ENCODE measurements at places on chromosomes 12 and 14.

GRCh38 chr12:107760207-107760808 is 629 bp downstream of the PRDM4 start:
- peak; percentile 16 for DNase-seq

- no peak for DNase-seq
Measured at GRCh38 chr14:90576981-90577660, 180.3 kb downstream of the CALM1 start.

- no peak for DNase-seq
Measured at GRCh38 chr12:11981121-11981733, 89.5 kb upstream of the BCL2L14 start.

GRCh38 chr14:24159777-24160498 is 1.1 kb upstream of the IRF9 start:
- DNase-seq: no peak

DNA sequence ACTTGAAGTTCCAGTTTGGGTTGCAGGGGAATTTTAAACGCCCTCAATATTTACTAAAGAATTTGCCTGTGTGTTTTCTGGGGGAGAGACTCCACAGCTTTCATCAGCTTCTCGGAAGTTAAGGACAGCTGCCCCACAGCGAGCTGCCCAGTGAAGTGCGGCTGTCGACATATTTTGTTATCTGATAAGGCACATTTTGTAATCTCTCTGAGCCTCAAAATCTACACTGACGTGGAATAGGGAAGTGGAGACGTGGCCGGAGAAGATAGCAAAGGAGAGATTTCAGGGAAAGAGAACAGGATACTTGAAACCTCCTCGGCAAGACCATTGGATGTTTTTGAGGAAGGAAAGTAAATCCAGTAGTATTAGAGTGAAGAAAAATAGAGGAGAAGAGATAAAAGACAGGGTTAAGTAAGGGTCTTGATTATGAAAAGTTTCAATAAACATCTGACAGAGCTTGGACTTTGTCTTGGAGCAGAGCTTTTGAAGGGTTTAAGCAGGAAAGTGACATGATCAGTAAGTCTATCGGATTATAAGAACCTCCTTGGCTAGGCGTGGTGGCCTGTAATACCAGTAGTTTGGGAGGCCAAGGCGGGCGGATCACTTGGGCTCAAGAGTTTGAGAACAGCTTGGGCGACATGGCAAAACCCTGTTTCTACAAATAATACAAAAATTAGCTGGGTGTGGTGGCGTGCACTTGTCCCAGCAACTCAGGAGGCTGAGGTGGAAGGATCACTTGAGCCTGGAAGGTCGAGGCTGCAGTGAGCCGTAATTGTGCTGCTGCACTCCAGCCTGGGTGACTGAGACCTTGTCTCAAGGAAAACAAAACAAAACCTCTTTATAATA is 1.1 kb downstream of the POLR3B start:
- DNase-seq: no peak

GRCh38 chr12:100528471-100529127 is 44.9 kb upstream of the GAS2L3 start:
- no peak for DNase-seq

DNA sequence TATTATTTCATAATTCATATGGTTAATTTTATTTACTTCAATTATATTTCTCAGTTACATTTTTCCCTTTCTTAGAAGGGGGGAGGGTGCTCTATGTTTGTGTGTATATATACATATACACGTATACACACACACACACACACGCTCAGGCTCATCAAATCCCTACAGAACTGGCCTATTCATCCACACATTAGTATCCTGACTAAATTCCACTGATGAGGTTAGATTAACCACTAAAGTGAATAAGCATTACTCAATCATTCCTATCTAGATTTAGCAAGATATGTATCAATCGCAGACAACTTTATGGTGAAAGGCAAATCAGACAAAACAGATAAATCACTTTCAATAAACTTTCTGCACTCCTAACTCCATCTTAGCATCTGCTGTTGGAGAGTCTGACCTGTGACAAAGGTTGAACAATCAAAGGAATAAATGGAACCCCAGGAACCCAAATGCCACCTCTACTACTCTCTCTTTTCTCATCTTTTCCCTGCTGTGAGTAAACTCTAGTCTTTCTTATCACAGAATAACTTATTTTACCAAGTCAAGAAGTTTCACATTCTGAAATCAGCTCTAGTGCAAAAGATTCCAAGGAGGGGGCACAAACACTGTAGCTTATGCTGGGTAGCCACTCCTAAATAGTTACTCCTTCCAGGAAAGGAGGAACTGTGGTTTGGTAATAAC is 67.6 kb downstream of the RALGAPA1 start:
- no peak for DNase-seq

DNA sequence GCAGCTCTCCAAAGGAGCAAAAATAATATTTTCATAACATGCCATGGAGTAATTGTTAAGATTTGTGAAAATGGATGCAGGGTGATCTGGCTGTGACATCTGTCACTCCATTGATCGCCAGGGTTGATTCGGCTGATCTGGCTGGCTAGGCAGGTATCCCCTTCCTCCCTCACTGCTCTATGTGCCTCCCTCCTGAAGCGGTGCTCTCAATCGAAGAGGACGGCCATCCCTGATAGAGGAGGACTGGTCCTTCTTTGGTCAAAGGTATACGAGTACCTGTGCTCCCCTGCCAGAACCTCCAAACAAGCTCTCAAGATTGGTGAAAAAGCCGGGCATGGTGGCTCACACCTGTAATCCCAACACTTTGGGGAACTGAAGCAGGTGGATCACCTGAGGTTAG is 47.9 kb downstream of the VCPKMT start:
- no peak for DNase-seq

- peak; percentile 69 for DNase-seq
Measured at GRCh38 chr12:111404362-111405148, 1.2 kb upstream of the SH2B3 start.

GRCh38 chr12:31965090-31965489 is 5.9 kb downstream of the RESF1 start:
- no peak for DNase-seq

GRCh38 chr12:1723721-1724120 is 32.9 kb downstream of the ADIPOR2 start:
- DNase-seq: no peak

GRCh38 chr12:61654698-61655097 is 605.5 kb upstream of the USP15 start:
- no peak for DNase-seq

DNA sequence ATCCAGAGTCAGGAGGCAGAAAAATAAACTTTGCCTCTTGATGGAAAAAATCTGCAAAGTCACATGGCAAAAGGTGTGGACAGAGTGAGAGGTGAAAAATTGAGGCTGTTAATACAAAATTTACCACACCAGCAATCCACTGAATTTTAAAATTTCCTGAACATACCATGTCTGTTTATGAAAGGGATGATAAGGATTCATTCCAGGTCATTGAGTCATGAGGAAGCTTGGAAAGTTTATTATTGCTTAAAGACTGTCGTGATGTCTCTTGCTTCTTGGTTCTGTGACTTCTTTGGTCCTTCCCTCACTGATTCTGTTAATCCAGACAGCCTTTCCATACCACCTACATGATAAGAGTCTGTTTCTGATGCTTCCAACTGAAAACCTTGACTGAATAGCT is 73.2 kb downstream of the TTC6 start:
- no peak for DNase-seq

GRCh38 chr12:109639151-109639872 is 65.7 kb downstream of the MVK start:
- no peak for DNase-seq

- DNase-seq: no peak
Measured at GRCh38 chr12:56208006-56208405, 13.7 kb downstream of the RNF41 start.

- DNase-seq: no peak
Measured at GRCh38 chr14:63432228-63432627, 110.9 kb downstream of the PPP2R5E start.

DNA sequence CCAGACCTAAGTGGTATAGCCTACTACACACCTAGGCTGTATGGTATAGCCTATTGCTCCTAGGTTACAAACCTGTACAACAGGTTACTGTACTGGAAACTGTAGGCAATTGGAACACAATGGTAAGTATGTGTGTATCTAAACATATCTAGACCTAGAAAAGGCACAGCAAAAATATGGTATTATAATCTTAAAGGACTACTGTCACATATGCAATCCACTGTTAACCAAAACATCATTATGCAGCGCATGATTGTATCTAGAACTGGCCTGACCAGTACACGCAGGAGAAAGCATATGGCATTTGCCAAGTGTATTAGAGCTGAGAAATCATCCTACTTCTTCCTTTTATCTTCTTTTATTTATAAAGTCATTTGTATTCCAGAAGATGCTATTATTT is 75.5 kb downstream of the SLC8A3 start:
- DNase-seq: no peak

GRCh38 chr14:30994681-30995620 is 30.5 kb upstream of the AP4S1 start:
- DNase-seq: no peak

DNA sequence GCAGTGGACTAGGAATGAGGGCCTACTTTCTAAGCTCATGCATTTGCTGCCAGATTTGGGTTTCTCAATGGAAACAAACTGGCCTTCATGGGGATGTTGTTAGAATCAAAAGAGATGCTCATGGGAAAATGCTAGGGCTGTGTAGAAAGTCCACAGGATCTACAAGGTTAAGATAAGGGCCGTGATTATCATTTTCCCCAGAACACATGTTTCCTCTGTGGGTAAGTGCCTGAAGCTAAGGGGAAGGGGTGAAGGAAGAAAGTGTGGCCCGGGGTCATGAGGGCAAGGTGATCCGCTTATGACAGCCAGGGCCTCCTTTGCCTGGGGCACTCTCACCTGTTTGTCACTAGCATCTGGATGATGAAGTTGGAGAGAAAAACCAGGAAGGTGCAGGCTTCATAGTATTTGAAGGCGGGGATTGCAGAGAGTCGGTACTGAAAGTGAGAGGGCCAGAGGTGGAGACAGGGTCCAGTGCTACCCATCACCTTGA is 9.8 kb downstream of the ADCY4 start:
- DNase-seq: no peak

- DNase-seq: no peak
Measured at GRCh38 chr12:29830391-29830790, 46.6 kb upstream of the TMTC1 start.

DNA sequence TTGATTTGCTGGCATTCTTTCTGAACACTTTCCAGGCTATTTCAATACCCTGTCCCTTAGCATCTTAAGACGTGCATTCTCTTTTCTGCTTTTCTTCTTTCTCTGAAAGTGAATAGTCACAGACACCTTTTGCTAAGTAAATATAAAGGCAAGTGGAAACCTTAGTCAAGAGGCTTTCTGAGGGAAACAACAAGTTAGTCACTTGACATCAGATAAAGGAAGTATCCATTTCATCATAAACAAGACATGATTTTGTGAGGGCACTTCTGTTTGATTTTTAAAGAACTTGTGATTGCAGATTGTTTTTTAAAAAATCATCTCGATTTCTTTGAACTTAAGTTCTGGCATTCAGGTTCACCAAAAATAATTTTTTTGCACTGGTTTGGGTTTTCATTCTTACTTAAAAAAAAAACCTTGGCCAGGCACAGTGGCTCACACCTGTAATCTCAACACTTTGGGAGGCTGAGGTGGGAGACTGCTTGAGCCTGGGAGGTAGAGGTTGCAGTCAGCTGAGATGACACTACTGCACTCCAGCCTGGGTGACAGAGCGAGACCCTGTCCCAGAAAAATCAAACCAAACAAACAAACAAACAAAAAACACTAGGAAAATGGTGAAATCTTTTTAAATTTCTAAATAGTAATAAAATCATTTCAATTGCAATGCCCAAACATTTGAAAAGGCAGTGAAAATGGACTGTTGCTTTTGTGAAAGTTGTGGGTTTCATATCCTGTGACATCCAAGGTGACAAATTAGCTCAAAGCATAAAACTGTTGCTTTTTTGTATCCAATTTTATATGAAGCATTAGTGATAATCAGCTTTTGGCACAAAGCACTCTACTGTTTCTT is 8.3 kb upstream of the KLHL42 start:
- no peak for DNase-seq

GRCh38 chr12:49763006-49763591 is 21.7 kb downstream of the TMBIM6 start:
- peak; percentile 67 for DNase-seq

GRCh38 chr12:58313091-58313855 is 371.9 kb downstream of the ATP23 start:
- no peak for DNase-seq

DNA sequence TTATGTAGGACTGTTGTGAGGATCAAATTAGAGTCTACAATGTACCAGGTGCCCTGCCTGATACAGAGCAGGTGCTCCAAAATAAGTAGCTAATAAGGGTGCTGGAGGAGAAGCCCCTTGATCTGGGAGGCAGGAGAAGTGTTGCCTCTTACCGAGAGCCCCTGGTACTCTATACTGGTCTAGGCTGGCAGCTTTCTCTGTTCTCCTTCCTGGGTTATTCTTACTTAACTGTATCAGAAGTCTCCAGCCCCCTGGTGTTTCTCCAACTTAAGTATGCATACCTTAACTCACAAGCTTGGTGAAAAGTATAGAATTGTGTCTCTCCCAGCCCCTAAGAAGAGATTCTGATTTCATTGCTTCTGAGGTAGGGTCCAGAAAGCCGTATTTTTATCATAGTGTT is 254.9 kb downstream of the LRIG3 start:
- no peak for DNase-seq

GRCh38 chr12:115617391-115617790 is 660.1 kb downstream of the MED13L start:
- DNase-seq: no peak

DNA sequence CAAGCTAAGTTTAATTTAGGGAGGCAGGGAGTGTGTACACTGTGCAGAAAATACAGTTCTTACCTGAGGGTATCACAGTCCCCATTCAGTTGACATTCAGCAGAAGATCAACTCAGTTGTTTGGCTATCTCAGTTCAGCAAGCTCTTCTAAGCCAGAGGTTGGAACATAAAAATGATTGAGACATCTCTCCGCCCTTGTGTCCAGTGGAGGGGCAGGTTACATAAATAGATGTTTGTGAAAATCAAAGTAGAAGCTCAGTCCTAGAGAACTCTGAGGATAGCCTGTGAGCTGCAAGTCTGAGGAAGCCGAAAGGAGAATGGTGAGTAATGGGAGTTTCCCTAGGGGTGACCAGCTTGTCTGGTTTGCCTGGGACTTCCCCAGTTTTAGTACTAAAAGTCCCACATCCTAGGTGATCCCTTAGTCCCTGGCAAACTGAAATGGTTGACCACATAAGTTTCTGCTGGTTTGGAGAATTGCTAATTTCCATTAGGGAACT is 251.4 kb upstream of the ATP2B1 start:
- no peak for DNase-seq

- DNase-seq: no peak
Measured at GRCh38 chr12:87794854-87795253, 234.3 kb downstream of the C12orf50 start.

Data from stimulated activated CD4-positive, alpha-beta T cell treated with anti-CD3 and anti-CD28 coated beads, Interleukin-1b, Interleukin-23, amount 100 ng/mL, for 24 hours (primary cell).